ENCODE measurements at places on chromosomes 2 and 18.

DNA sequence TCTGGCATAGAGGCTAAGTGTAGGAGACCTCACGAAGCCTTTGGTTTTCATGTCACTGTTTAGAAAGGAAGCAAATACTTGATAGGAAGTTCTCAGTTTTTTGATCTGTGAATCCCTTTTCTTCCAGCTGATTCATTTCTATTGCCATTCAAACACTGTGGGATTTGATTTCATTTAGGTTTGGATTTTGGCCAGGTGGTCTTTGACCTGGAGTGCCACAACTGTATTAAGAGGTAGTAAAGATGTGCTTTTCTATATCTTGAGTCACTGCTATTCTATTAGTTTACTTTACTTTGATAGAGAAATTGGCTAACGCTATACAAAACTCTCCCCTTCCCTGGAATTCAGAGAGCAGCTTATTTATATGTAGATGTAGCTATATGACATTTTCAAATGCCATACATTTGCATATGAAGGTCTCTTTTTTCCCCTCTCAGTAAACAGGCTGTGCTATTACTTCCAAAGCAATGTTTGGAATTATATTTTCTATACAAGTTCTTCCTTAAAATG, 132.4 kb upstream of the CAVIN2 start:
- DNase-seq = no peak

DNA sequence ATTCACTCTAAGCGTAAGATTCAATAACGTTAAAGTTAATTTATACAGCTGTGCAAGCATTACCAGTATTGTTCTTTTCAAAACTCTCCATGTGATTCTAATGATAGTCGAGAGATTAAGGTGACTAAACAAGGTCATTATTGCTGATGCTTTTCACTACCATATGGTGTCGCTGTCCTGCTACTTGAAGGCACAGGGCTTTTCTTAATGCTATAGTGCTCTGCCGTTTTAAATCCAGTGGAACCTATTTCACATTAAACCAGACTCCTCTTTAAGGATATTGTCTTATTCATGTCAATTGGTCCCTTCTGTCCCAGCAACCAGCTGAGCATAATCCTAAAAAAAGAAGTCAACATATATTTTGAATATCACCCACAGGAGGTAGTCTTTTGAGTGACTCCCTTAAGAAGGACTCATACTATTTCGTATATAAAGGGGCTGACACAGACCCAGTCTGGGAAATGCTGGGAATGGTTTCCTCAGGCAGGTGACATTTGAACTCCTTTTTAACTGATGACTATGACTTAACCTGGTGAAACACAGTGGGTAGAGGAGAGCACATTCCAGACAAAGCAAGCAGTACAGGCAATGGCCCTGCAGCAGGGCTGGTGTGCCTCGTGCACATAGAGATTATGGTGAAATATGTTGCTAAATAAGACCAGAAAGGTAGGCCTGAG, 53.9 kb upstream of the CYTIP start:
- DNase-seq = no peak

GRCh38 chr2:100427627-100428258, 10.3 kb upstream of the CHST10 start:
- peak; percentile 67 for DNase-seq

GRCh38 chr18:57831597-57832377, 28.7 kb upstream of the ATP8B1 start:
- DNase-seq = no peak

DNA sequence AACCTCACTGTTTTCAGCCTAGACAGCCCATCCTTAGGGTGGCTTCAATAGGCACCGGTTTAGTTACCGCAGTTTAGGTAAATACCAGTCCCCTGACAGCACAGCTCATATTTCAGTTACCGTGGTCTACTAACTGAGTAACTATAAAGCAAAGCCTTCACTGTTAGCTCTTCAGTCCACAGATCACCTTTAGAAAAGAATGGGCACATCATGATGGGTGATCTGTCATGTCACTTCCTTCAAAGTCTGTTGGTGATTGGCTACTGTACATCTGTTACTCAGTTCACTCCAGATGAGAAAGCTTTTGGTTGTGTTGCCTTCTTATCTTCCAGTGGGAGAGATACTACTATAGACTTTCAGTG, 21.0 kb downstream of the SLC20A1 start:
- no peak for DNase-seq

GRCh38 chr2:129069875-129070594, 751.4 kb upstream of the HS6ST1 start:
- no peak for DNase-seq

- DNase-seq = no peak
Measured at GRCh38 chr2:52139241-52139640, 1107.3 kb upstream of the NRXN1 start.

DNA sequence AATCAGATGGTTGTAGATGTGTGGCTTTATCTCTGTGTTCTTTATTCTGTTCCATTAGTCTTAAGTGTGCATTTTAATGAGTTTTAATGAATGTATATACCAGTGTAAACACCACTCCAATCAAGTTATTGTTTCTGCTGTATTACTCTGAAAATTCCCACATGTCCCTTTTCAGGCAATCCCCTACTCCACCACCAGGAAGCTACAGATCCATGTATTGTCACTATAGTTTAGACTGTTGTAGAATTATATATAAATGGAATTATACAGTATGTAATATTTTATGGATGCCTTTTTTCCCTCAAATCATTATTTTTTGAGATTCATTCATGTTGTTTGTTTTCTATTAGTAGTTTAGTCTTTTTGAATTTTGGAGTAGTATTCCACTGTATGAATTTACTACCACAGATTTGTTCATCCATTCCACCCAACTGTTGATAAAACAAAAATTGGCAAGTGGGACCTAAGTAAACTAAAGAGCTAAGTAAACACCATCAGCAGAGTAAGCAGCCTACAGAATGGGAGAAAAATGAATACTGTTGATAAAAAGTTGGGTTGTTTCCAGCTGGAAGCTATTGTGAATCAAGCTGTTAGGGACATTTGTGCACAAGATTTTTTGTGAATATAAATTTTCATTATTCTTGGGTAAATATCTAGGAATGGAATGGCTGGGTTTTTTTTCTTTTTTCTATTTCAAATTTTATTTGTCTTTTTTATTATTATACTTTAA, 262.0 kb downstream of the CAMKMT start:
- DNase-seq = no peak

GRCh38 chr18:55384551-55385275, 203.3 kb downstream of the TCF4 start:
- peak; percentile 18 for DNase-seq

DNA sequence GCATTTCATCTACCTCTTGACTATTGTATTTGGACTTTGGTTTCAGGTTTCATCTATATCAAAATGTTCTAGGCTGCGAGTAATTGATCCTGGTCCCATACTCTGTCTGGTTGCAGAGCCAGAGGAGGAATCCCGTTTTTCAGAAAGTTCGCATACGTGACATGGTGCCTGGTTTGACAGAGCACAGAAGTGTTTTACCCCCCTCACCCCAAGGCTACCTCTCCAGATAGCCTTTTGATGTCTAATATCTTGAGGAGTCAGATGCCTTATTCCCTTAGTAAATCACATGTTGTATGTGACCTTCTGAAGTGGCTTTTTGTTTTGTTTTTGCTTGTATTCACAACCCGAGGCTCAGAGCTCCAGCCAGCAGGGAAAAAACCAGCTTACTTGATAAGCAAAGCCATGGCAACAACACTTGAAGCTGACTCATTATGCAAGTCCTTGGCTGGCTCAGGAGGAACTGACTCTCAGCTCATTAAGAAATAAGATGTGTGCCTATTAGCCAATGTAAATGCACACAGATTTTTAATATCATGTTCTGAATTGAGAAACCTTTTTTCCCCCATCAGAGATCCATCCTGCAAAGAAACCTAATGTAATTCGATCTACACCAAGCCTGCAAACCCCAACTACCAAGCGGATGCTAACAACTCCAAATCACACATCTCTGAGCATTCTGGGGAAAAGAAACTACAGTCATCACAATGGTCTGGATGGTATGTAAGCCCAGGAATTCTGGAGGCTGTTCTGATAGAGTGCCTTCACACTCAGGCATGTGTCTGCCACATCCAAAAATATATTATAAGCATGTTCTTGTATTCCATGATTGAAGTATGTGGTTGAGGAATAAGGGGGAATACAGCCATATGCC, 41.4 kb downstream of the OXER1 start:
- peak; percentile 23 for DNase-seq

- DNase-seq = no peak
Measured at GRCh38 chr2:133177196-133177595, 391.1 kb downstream of the NCKAP5 start.

DNA sequence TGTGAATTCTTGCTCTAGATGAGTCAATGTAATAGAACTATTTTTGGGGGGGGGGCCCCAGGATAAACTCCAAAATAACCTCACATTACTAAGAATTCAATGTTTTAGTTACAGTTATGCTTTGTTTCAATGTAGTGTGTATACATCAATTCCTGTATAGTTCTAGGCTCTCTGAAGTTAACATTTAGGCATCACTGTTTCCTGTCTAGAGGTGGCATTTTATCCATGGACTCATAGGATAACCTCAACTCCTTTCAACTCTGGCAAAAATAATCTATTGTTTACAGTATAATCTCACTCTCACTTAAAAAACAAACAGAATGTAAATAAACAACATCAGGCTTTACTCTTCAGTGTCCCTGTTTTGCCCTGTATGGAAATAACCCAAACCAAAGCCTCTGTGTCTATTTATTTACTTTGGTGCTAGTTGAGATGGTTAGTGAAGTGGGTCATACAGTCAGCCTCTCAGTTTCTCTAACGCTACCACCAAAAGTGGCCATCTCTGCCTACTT, 79.3 kb upstream of the MMADHC start:
- no peak for DNase-seq

DNA sequence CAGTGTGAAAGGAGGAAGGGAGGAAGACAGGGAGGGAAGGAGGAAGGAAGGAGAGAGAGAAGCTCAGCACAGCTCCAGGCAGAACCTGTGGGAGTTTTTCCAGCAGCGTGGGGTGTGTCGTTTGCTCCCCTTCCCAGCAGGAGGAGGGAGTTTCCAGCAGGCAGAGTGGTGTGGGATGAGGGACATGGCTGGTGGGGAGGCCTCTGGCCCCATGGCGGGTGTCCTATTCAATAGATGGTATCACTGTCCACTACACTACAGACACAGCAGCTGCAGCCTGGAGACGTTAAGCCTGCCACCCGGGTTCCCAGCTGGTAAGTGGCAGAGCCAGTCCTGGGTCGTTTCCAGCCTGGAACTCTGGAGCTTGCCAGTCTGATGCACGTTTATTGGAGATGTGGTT, 44.7 kb downstream of the GLI2 start:
- DNase-seq = no peak

DNA sequence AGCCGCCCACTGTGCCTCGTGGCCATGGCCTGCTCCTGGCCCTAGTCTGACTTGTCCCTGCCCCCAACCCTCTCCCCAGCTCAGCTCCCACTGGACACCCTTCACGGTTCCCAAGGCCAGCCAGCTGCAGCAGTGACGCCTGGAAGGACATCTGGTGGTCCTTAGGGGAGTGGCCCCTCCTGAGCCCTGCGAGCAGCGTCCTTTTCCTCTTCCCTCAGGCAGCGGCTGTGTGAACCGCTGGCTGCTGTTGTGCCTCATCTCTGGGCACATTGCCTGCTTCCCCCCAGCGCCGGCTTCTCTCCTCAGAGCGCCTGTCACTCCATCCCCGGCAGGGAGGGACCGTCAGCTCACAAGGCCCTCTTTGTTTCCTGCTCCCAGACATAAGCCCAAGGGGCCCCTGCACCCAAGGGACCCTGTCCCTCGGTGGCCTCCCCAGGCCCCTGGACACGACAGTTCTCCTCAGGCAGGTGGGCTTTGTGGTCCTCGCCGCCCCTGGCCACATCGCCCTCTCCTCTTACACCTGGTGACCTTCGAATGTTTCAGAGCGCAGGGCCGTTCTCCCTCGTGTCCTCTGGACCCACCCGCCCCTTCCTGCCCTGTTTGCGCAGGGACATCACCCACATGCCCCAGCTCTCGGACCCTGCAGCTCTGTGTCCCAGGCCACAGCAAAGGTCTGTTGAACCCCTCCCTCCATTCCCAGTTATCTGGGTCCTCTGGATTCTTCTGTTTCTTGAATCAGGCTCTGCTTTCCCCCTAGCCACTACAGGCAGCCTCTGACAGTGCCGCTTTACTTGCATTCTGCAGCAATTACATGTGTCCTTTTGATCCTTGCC, 35.8 kb downstream of the ANO7 start:
- DNase-seq = no peak

DNA sequence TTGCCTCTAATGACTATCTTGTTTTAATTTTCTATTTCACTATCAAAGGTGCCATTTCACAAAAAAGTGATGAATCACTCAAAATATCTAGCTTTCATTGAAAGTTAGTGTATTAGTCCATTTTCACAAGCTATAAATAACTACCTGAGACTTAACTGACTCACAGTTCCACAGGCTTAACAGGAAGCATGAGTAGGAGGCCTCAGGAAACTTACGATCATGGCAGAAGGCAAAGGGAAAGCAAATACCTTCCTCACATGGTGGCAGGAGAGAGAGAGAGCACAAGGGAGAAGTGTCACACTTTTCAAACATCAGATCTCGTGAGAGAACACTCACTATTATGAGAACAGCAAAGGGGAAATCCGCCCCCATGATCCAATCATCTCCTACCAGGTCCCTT, 1220.4 kb upstream of the ZEB2 start:
- DNase-seq = no peak

GRCh38 chr2:223916181-223916920, 28.8 kb downstream of the WDFY1 start:
- no peak for DNase-seq

DNA sequence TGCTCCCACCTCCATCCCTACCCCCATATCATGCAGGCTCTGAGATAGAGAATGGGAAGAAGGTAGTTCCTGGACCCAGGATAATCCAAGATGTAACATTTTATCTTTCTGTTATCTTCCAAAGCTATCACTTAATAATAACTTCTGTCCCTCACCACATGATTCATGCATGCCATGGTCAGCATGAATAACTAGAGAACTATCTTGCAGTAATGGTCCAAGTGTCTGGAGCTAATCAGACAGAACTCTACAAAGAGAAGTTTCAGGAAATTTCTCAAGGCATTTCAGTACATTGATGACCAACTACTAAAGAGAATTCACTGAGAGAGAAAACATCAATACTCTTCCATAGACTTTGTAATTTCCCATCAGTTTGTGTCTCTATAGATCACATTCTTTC, 1469.7 kb upstream of the PIK3C3 start:
- no peak for DNase-seq
